ENCODE measurements at places on chromosomes 5 and 9. TPM values are rescaled to one million over a fixed set of nuclear protein-coding genes. Genes with fewer than 3 reads are reported as not detected.

Gene SLC25A2
- polyA plus RNA-seq = not detected

Gene SNCB
- not detected for polyA plus RNA-seq

Gene ADGRD2
- not detected for polyA plus RNA-seq

Gene RNF180
- not detected for polyA plus RNA-seq

Gene C7
- not detected for polyA plus RNA-seq

Gene SHOC1
- not detected for polyA plus RNA-seq

Gene TYRP1
- polyA plus RNA-seq = not detected

All from CD8-positive, alpha-beta memory T cell (primary cell).